ENCODE measurements at places on chromosomes 7 and 10.

GRCh38 chr10:86598151-86598550 lies 56.2 kb upstream of the OPN4 start:
- DNase-seq = no peak

DNA sequence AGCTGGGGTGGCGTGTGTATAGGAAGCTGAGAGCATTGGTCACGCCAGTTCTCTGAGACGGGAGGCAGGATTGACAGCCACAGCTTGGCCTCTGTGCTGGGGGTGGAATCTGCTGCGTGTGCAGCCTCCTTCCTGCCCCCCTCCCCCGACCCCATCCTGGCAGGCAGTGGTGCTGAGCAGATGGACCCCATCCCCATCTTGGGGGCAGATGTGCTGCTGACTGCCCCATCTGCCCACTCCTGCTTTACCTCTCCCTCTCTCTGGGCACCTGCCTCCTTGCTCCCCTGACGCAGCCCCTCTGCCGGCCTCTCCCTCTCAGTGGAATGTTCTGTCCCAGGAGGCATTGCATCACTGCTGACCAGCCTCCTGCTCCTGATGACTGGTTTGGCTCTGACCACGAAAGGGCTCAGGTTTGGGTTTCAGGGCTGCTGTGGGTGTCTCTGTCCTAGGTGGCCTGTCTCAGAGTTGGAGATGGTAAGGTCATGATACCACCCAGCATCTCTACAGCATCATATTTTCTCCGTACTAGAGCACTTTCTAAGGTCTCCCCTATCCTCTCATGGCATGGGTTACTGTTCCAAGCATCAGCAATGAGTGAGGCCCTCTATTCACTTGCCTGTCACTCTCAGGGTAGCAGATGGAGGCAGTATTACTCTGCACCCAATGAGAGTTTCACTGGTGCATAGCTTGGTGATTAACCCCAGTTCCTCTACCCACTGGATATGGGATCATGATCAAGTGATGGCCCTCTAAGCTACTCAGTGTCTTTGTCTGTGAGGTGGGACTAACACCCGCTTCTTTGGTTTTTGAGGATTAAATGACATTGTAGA lies 81.9 kb downstream of the RBM20 start:
- DNase-seq = no peak

DNA sequence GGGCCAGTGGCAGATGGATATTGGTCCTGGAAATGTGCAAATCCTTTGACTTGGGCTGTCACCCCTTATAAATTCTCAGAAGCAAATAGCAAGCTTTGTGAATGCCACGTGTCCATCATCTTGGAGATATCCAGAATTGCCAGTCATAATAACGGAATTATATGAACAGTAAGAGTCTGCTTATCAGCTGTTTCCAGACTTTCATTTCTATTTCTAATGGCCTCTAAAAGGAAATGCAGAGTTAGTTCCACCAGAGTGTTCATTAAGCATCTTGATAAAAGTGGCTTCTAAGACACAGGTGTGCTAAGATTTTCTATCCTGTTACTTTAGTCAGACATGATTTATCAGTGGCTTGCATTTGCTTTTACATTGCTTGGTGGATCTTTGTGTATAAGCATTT lies 87.4 kb downstream of the RAMP3 start:
- no peak for DNase-seq

GRCh38 chr7:151012911-151013347 lies 11.4 kb downstream of the ATG9B start:
- DNase-seq = no peak

GRCh38 chr10:74982634-74982982 lies 128.8 kb upstream of the SAMD8 start:
- no peak for DNase-seq

Measured in MV-4-11 (cell line).